ENCODE measurements at places on chromosomes 7 and 10. TPM values are rescaled to one million over a fixed set of nuclear protein-coding genes. Genes with fewer than 3 reads are reported as not detected.

The SLC26A5 gene
- 1.6 TPM for polyA plus RNA-seq

The HOXA2 gene
- 19.6 TPM for polyA plus RNA-seq

The ERVW-1 gene
- polyA plus RNA-seq: 2.2 TPM

The NUTM2A gene
- polyA plus RNA-seq: 1.6 TPM

The C7orf33 gene
- polyA plus RNA-seq: not detected

The GIMAP7 gene
- 28.7 TPM for polyA plus RNA-seq

The ANKRD61 gene
- 2.5 TPM for polyA plus RNA-seq

The AKR1C1 gene
- polyA plus RNA-seq: 11.2 TPM

The ARMC3 gene
- polyA plus RNA-seq: 8.5 TPM

The ZCWPW1 gene
- polyA plus RNA-seq: 7.0 TPM

The MBL2 gene
- polyA plus RNA-seq: not detected

The MLLT10 gene
- 54.2 TPM for polyA plus RNA-seq

The PHKG1 gene
- polyA plus RNA-seq: 3.1 TPM

The SLC18A3 gene
- polyA plus RNA-seq: not detected

The RPEL1 gene
- 0.25 TPM for polyA plus RNA-seq

The RSPH10B gene
- 0.91 TPM for polyA plus RNA-seq

Measured in left lung (tissue), 14 donors.